ENCODE measurements at places on chromosomes 3 and 15. TPM values are rescaled to one million over a fixed set of nuclear protein-coding genes. Genes with fewer than 3 reads are reported as not detected.

DNA sequence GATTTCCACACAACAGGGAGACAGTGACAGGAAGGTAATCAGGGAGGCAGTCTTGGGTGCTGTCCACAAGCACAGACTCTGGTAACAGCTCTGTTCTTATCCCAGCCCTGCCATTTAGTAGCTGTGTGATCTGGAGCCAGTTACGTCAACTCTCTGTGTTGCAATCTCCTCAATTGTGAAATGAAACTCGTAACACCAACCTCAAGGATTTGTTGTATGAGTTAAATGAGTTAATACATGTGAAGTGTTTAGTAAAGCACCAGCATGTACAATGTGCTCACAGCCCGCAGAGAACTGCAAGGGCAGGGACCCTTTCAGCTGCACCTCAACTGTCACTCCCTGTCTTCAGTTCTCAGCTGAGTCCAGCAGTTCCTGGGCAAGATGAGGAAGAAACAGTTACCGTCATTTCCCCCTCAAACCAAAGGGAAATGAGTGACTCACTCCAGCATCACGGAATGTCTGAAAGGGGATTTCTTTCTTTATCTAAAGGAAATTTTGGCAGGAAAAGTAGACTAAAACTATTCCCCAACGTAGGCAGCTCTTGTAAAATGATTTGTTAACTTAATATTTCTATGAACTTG lies 39.9 kb upstream of the MB21D2 start:
- peak overlapping the region; percentile 87 for H3K27ac ChIP-seq
- no peaks in the 10 kb centered on the region for H3K27me3 ChIP-seq
- no peaks in the 10 kb centered on the region for H3K36me3 ChIP-seq
- peak; percentile 40 for DNase-seq
- H3K4me1 ChIP-seq = peaks cover 6% of the 10 kb centered on the region
- H3K4me3 ChIP-seq = no peak overlapping the region

DNA sequence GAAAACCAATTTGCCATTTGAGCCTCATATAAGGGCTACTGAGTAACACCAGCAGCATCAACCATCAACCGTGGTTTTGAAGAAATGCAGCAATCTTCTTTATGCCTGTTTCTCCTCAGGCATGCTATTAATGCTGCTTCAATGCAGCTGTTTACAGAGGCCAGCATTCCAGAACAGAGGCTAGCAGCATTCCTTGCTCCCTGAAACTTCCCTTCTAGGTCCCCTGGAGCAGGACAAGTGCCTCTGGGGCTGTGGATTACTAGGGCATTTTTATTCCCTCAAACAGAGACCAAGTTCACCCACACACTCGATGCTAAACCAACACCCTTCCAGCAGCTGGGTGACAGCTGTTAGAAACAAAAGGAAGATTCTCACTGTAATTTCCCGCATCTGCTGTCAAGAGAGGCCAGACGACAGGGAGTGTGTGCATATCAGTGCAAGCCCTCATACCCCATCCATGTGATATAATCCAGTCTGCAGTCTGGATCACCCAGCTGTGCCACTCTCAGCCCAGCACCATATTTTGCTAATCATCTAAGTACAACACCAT lies 57.5 kb downstream of the HOMER2 start:
- H3K4me1 ChIP-seq = no peaks in the 10 kb centered on the region
- H3K4me3 ChIP-seq = no peak overlapping the region
- peak; percentile 2 for DNase-seq
- no peak overlapping the region for H3K27ac ChIP-seq
- H3K36me3 ChIP-seq = no peaks in the 10 kb centered on the region
- H3K27me3 ChIP-seq = no peaks in the 10 kb centered on the region

GRCh38 chr3:153752405-153753027 lies 368.7 kb upstream of the ARHGEF26 start:
- peak; percentile 71 for DNase-seq
- no peaks in the 10 kb centered on the region for H3K4me1 ChIP-seq
- no peaks in the 10 kb centered on the region for H3K27me3 ChIP-seq
- H3K4me3 ChIP-seq = no peak overlapping the region
- no peaks in the 10 kb centered on the region for H3K36me3 ChIP-seq

DNA sequence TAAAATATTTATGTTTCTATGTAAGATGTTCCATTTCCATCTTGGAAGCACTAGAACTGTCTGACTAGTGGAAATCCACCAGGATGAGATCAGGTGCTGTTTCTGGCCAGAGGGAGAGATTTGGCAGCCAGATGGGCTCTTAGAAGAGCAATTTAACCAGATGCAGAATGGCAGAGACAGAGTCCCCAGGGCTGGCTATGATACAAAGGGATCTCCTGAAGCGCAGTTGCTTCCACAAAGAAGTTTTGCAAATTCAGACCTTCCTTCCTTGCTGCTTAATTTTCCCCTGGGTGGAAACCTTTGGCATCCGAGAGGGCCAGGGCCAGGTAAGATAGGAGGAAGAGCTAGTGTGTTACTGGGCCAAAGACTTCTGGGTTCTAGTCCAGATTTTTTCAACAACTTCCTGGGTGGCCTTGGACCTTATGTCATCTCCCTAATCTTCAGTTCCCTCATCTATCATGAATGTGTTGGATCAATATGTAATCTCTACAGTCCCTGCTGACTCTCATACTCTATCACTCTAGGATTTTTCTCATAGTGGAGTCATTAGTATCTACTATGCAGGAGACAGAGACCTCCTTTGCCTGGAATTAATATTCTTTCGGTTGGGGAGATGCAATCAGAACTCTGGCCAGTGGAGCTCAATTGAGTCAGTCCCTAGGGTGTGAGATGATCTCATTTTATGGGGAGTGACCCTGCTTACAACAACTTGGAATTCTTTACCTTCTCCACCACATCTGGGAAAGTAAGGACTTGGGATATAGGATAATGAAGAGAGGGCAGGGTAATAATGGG lies 41.1 kb upstream of the NDUFB4 start:
- no peak overlapping the region for H3K4me3 ChIP-seq
- H3K27ac ChIP-seq = peak overlapping the region; percentile 65
- peaks cover 10% of the 10 kb centered on the region for H3K4me1 ChIP-seq
- no peaks in the 10 kb centered on the region for H3K36me3 ChIP-seq

DNA sequence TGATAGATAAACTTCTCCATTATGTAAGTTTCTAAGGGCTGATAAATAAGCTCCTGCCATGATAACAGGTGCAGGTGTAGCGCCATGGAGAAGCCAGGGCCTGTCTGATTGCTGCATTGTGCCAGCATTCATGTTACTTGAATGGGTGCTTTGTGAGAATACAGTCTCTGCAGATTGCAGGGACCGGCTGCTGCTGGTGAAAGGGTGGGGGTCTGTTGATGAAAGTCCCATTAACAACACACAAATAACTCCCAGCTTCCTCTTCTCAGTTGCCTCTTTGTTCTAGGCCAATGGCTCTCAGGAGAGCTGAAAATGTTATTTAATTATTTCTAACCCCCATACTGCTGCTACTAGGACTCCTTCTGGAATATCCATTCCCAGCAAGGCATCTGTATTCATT lies 77.2 kb downstream of the RTP4 start:
- H3K27me3 ChIP-seq = no peaks in the 10 kb centered on the region
- DNase-seq = no peak
- no peak overlapping the region for H3K27ac ChIP-seq
- H3K4me3 ChIP-seq = no peak overlapping the region
- no peaks in the 10 kb centered on the region for H3K36me3 ChIP-seq

The TRPM1 gene
- total RNA-seq = not detected

- H3K4me3 ChIP-seq = no peak overlapping the region
- H3K4me1 ChIP-seq = no peaks in the 10 kb centered on the region
- H3K27me3 ChIP-seq = no peaks in the 10 kb centered on the region
- peak overlapping the region; percentile 6 for H3K27ac ChIP-seq
Measured at GRCh38 chr3:42635111-42635510, 18.4 kb upstream of the ZBTB47 start.

- no peaks in the 10 kb centered on the region for H3K4me1 ChIP-seq
- no peak overlapping the region for H3K4me3 ChIP-seq
- H3K36me3 ChIP-seq = no peaks in the 10 kb centered on the region
- peak; percentile 39 for DNase-seq
- H3K27ac ChIP-seq = no peak overlapping the region
- H3K27me3 ChIP-seq = no peaks in the 10 kb centered on the region
Measured at GRCh38 chr3:170725285-170725731, 139.4 kb upstream of the SLC7A14 start.

- no peaks in the 10 kb centered on the region for H3K27me3 ChIP-seq
- no peaks in the 10 kb centered on the region for H3K36me3 ChIP-seq
- no peak for DNase-seq
- no peak overlapping the region for H3K27ac ChIP-seq
- no peaks in the 10 kb centered on the region for H3K4me1 ChIP-seq
- H3K4me3 ChIP-seq = no peak overlapping the region
Measured at GRCh38 chr3:107407355-107407754, 30.1 kb downstream of the CCDC54 start.

GRCh38 chr3:78506581-78507195 lies 1261.1 kb downstream of the ROBO1 start:
- no peaks in the 10 kb centered on the region for H3K4me1 ChIP-seq
- no peak overlapping the region for H3K27ac ChIP-seq
- DNase-seq = peak; percentile 42
- no peak overlapping the region for H3K4me3 ChIP-seq

DNA sequence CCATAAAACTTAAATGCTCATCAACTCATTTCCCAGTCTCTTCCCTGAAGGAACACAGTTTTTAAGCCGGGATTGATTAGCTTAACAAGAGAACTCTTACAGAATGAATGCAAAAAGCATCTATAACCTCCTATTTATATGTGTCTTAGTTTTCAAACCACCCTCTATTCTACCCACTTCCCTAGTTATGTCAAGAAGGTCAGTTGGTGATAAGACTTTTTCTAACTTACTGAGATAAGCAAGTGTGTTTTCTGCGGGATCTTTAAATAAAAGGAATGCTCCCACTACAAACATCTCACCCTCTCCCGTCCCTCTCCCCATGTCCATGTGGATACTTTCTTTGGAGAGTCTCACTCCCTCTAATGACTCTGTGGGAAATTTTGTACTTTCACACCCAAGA lies 218.5 kb downstream of the SV2B start:
- no peak overlapping the region for H3K27ac ChIP-seq
- DNase-seq = no peak
- no peaks in the 10 kb centered on the region for H3K36me3 ChIP-seq
- H3K4me3 ChIP-seq = no peak overlapping the region
- no peaks in the 10 kb centered on the region for H3K4me1 ChIP-seq
- no peaks in the 10 kb centered on the region for H3K27me3 ChIP-seq

DNA sequence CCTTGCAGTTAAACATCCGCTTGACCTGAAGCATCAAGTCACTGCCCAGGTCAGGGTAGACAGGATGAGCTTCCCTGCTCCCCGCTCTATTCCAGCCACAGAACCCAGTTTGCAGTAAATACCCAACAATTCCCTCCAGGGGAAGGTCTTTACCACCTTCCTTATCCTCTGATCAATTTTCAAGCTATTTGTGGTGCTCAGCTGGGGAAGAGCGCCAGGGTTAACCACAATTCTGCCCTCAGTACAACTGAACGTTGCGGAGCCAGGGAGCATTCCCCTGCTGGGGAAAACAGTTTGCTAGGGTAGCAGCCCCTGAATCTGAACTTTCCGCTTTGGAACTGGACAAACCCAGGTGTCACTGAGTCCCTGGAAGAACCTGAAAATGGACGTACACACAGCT lies 28.5 kb downstream of the RBPMS2 start:
- H3K27me3 ChIP-seq = no peaks in the 10 kb centered on the region
- no peak overlapping the region for H3K4me3 ChIP-seq
- peak overlapping the region; percentile 57 for H3K27ac ChIP-seq

Measured in lung (tissue), 17 donors.